Bone marrow (tissue), 2 donors: ENCODE measurements at places on chromosomes 6 and 20.

- DNase-seq = no peak
Measured at GRCh38 chr6:107440936-107441335, 18.4 kb downstream of the PDSS2 start.

DNA sequence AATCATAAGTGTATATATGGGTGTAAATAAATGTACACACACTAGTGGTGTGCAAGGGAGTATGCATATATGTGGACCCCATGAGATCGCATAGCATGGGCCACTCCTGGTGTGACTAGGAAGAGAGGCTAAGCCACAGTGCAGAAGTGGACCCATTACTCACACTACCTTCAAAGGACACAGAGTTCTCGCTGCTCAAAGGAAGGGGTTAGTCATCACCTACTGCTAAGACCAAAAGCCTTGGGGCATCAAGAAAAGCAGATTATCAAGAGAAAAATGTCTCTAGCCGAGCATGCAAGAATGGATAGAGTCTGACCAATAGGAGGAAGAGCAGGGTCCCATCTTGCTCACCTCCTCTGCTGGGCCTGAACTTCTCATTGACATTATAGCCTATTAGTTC, 195.5 kb downstream of the MAFB start:
- no peak for DNase-seq

GRCh38 chr6:93684339-93684738, 265.0 kb upstream of the EPHA7 start:
- DNase-seq = no peak

GRCh38 chr6:3616565-3617176, 134.8 kb downstream of the PXDC1 start:
- no peak for DNase-seq

DNA sequence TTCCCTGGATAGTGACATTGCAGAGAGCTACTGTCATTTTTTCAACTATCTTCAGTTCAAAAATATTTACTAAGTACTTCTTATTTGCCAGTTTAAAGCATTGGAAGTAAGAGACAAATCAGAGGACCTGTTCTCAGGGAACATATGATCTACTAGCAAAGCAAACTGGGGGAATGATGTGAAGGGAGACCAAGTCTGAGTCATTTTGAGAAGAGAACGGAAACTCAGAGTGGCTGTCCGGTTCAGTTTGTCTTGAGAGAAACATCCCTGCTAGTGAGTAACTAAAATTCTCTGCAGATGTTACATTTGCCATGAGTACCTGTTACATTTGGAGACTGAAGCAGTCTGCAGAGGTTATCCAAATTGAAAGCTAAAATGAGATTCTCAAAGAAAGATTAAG, 118.3 kb downstream of the KCNQ5 start:
- no peak for DNase-seq

DNA sequence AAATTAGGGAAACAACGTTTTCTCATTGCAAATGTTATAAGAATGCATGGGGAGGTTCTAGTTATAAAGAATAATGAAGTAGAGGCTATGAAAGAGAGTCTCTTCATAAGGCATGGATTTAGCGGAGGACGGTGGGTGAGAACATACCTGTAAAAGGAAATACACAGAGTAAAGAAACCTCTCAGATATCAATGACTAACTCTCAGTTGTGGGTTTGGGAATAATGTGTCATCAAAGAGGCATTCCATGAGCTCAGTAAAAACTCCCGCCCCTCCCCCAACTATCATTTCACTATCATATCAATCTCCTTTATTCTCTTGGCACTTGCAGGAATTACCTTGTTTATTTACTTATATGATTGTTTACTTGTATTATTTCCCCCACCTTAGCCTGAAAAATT, 695.4 kb downstream of the PTPRT start:
- DNase-seq = no peak

DNA sequence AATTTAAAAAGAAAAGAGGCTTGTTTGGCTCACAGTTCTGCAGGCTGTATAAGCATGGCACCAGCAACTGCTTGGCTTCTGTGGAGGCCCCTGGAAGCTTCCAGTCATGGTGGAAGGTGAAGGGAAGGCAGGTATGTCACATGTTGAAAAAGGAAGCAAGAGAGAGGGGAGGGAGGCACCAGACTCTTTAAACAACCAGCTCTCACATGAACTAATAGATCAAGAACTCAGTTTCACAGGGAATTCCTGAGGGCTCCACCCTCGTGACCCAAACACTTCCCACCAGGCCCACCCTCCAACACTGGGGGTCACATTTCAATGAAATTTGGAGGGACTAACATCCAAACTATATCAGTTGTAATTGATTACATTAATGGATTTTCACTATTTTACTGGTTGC, 127.9 kb upstream of the MLIP start:
- DNase-seq = no peak

DNA sequence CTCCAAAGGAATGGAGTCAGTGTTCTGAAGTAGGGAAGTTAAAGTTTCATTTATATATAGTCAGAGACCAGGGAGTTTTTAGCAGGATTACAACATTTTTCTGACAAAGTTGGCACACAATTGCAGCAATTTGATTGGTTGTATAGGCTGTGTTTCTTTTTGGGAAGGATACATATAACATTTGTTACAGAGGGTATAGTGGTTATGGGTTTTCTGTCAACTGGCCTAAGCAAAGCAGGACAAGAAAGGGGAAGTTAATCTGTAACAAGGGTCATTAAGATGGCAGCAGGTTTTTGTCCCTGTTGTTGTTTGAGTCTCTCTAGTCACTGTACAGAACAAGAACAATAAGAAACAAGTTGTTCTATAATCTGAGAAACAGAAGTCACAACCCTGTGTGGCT, 41.4 kb downstream of the TPD52L1 start:
- DNase-seq = no peak

DNA sequence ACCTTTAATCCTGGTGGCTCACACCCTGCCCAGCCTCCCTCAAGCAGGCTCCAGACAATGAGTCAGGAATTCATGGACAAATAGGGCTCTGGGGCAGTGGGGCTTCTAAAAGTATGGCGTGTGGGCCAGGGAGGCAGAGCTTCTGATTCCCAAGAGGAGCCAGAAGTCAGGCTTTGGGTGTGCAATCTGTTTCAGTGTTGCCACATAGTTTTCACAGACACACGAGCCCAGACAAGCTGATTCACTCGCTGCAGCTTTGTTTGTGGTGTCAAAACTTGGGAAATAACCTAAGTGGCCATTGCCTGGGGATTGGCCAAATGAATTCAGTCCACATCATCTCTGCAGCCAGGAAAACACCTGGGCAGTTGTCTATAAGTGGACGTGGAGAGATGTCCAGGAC, 9.2 kb downstream of the PEDS1 start:
- DNase-seq = peak; percentile 23

- DNase-seq = no peak
Measured at GRCh38 chr6:150759483-150759882, 106.0 kb upstream of the MTHFD1L start.

DNA sequence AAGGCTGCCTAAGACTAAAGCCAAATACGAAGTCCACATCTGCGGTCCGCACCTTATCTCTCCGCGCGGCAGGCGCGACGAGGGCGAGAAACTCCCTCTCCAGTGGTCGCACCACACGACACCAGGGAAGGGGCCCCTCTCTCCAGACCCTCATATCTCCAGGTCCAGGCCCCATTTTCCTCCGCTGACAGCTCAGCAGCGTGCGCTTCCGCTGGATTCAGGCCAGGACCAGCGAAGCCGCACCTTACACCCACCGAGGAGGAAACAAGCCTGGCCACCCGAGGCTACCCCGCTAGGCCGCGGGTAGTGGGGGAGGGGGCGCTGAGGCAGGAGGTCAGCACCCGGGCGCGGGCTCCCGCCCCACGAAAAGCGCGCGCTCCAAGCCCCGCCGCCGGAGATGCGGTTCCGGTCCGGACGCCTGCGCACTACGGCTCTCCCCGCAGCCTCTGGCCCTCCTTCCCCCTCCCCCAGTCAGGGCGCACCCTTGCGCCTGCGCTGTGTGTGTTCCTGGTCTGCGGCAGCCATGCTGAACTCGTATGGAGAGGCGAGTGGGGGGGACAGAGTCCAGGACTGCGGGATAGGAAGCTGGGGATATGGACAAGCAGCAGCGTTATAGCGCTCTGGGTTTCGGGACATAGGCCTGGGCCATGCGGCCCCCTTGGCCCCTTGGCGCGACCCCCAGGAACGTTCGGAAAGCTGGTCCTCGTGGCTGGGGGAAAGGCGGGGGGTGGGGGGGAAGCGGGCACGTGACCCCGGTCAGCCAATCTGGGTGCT, at the start of gene BRD2:
Gene BRD2 (plus strand): TSS at position 502 of the 774 bp plus-strand sequence. CDS start 4,305 bp downstream, outside the sequence.
- peak; percentile 90 for DNase-seq

DNA sequence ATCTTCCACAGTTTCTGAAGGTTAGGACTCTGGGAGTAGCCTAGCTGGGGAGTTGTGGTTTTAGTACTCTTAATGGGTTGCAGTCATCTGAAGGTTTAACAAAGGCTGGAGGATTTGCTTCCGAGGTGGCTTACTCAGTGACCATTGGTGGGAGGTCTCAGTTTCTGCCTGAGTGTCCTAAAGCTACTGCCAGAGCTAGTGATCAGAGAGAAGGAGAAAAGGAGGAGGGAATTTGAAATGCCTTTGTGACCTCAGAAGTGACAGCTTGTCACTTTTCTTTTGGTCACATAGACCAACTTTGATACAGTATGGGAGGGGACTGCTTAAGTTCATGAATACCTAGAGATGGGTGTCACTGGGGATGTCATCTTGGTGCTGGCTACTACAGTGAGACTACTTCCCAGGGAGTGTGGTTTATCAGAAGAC, 41.3 kb downstream of the NCOA3 start:
- no peak for DNase-seq

GRCh38 chr6:110613356-110613755, 136.9 kb upstream of the SLC22A16 start:
- no peak for DNase-seq

DNA sequence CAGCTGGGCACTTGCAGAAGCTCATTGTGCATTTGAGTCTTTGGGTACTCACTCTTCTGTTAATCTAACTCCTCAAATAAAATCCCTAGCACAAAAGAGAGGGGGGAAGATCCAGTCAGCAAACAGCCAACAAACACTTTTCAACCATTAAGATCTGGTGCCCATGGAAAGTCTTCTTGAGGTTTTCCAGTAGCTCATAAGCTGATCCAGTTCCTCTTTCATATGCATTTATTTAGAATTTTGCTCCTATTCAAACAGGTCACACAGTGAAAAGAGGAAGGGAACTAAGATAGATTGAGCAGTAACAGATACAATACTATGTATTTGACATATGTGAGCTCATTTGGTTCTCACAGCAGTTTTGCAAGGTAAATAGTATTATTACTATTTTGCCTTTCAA, 38.6 kb downstream of the HLA-DPB1 start:
- DNase-seq = no peak

GRCh38 chr6:107517274-107517673, 27.4 kb downstream of the SOBP start:
- DNase-seq = no peak

DNA sequence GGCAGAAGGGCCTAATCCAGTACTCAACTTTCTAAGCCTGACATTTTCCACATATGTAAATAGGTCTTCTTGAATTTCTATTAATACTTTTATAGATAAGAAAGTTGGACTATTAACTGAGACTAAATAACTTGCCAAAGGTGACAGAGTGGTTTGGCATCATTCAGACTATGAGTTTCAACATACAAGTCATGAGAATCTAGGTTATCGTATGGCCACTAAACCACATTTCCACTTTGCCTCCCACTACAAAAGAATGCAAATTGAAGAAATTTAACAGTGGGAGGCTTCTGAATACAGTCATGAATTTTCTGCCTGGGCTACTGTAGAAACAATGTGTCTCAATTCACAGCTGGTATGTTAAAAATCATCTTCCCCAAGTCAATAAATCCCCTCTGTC, 531.0 kb upstream of the AGPAT4 start:
- no peak for DNase-seq

GRCh38 chr6:5567352-5567751, 306.0 kb downstream of the FARS2 start:
- DNase-seq = no peak

GRCh38 chr6:134145786-134146185, 93.4 kb upstream of the SLC2A12 start:
- DNase-seq = no peak

GRCh38 chr6:169774347-169774746, 22.9 kb downstream of the ERMARD start:
- no peak for DNase-seq

GRCh38 chr6:108662702-108663101, 102.0 kb downstream of the FOXO3 start:
- DNase-seq = no peak

DNA sequence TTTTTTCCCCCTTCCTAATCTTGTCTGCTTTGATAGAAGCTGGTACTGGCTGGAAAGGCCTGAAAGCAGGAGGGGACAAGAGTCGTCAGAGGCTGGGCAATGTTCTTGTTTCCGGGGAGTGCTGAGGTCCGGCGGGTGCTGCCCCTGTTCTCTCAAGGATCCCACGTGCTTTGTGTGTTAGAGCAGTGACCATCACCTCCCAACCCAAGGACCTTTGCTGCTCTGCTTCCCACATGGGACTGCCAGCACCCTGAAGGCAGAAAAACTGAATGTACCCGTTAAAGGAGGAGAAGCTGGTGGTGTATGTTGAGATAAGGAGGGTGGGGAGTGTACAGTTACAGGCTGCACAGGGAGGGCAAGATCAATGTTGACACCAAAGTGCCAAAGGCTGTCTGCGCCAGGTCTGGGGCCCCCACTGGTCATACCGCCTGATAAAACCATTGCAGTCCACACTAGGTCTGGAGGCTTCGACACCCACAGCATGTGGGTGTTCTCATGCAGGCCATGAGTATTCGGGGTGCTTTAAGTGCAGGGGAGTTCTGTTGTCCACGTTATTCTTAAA, 15.0 kb downstream of the C20orf173 start:
- DNase-seq = no peak

- no peak for DNase-seq
Measured at GRCh38 chr6:137264311-137265075, 45.3 kb upstream of the IFNGR1 start.

GRCh38 chr6:13331516-13332348, 3.4 kb upstream of the TBC1D7 start:
- DNase-seq = no peak
